Stimulated activated CD8-positive, alpha-beta memory T cell treated with anti-CD3 and anti-CD28 coated beads, Interleukin-12 subunit alpha, Interleukin-12 subunit beta, amount 100 ng/mL, for 4 hours (primary cell): ENCODE measurements at places on chromosomes 4 and X.
A peak's percentile ranks its signal among the peaks of the same experiment; 100 is the strongest.

- no peak for DNase-seq
These were observed 35.7 kb upstream of the SH3D19 start for GRCh38 chr4:151361126-151361525.

DNA sequence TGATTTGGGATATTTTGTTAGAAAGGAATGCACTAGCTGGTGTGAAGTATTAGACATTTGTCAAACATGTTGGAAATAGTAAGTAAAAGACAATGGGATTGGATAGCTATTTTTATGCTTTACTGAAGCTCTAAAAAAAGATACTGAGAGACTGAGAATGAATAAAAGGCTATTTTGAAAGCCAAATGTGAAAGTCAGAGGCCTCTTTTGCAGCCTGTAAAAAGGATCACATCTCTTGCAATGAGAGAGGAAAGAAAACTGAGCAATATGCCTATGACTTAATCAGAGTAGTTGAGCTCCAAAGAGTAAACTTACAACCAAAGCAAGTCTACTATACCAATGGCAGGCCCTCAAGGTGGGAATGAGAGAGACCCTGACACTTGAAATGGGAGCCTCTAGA lies 212.6 kb upstream of the LCORL start:
- no peak for DNase-seq

DNA sequence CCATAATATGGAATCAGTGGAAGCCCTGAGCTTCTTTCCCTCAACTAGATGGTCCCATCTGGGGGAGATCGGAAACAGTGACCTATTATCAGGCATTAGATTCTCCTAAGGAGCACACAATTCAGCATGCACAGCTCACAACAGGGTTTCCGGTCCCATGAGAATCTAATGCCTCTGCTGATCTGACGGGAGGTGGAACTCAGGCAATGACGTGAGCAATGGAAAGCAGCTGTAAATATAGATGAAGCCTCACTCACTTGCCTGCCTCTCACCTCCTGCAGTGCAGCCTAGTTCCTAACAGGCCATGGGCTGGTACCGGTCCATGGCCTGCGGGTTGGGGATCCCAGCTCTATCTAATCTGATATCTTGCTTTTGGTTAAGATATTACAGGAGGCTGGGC lies 88.9 kb downstream of the COX7B2 start:
- DNase-seq = no peak

- DNase-seq = no peak
These were observed 76.0 kb downstream of the ARAP2 start for GRCh38 chr4:36168127-36168878.

DNA sequence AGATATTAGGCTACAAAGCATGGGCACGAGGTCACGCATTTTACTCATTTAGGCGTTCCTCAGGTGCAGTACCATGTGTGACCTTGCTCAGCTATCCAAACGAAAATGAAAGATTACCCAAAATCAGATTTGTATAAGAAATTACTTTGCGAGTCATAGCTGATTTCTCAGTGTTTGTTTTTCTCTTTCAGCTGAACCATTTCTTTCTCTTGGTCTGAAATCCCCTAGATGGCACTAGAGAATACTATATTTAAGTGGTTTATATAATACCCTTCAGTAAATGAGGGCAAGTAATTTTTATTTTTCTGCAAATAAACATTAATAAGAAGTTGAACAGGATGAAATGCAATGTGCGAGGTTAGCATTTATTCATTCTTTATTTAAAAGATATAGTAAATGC lies 496.6 kb downstream of the STIM2 start:
- DNase-seq = no peak

DNA sequence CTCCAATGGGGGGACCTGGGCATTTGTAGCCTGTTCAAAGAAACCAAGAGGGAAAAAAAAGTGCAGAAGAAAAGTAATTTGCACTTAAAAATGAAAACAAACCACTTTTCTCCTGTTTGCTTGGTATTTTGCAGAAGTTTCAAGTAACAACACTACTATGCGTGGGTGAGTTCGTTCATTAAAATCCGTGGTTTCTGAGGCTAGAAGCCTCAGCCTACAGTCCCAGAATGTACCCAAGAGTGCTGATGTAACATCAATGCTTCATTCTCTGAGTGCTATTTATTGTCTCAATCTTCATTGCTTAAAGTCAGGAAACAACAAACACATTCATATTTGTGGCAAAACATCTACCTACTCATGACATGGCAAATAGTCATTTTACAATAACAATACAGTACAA lies 29.2 kb downstream of the LGI2 start:
- DNase-seq = no peak

- DNase-seq = no peak
These were observed 64.9 kb downstream of the MAOA start for GRCh38 chrX:43720961-43721360.

DNA sequence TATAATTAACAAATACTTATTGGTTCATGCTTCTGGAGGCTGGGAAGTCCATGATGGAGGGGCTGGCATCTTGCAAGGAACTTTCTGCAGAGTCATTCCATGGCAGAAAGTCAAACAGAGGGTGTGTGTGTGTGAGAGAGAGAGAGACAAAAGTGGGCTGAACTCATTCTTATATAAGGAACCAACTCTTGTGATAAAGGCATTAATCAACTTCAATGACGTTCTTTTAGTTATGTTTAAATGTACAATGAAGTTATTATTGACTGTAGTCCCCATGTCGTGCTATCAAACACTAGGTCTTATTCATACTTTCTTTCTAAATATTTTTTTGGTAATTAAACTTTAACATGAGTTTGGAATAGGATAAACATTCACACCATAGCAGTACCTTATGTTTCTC lies 1408.8 kb downstream of the STIM2 start:
- no peak for DNase-seq

- no peak for DNase-seq
These were observed 1615.3 kb downstream of the PCDH18 start for GRCh38 chr4:135917011-135917410.

GRCh38 chr4:14184265-14184664 lies 556.7 kb upstream of the BOD1L1 start:
- no peak for DNase-seq

- no peak for DNase-seq
These were observed 102.6 kb downstream of the FSTL5 start for GRCh38 chr4:162061214-162061613.

- DNase-seq = no peak
These were observed 5.4 kb downstream of the TSPAN5 start for GRCh38 chr4:98652996-98653395.

- no peak for DNase-seq
These were observed 151.7 kb upstream of the MAOA start for GRCh38 chrX:43504394-43504793.

DNA sequence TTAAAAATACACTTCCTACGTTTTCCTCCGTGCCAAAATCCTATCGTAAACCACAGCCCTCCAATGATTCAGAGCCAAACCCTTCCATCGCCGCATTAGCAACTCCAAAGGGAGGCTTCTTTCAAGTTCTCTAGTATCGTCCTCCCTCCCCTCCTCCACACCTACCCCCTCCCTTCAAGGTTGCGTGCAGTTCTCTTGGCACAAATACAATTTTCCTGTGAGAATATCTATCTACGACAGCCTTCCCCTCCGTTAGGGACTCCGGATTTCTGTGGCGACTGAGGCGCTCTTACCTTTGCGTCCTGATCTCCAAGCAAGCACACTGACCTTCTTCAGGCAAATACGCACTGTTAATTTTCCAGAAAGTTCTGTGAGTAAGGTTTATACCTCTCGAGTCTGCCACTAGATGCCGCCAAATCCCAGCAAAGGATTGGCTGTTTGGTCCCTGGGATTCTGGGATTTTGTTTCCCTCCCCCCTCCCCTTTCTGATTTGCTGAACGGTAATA lies 1.2 kb upstream of the MORF4L2 start:
- peak; percentile 8 for DNase-seq

GRCh38 chrX:151042842-151043241 lies 59.7 kb downstream of the HMGB3 start:
- DNase-seq = no peak

DNA sequence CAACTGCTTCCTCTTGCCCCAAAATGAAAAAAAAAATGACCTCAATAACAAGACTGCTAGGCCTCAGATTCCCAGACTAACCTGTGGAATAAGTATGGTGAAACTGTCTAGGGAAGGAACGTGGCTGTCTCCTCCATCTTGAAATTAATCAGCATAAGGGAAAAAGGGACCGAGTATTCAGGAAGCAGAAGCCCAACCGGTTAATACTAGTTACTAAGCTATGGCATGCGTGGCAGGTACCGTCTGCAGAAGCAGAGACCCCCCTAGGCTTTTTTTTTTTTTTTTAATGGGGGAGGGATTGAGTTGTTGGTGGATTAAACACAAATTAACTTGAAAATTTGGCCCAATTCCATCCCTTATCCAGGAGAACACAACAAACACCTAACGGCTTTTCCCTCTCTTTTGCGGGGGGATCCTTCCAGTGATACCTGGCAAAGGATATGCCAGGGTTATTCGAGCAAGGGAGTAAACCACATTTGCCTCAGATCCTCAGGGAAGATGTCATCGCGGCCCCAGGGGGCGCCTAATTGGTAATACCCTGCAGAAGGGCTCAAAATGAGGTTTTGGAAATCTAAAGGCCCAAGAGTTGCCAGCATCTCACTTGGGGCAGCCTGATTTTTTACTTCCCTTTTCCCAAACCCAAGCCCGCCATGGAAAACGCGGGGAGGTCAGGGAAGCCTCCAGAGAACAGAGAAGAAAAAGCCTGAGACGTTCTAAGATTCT lies 893 bp downstream of the RLIM start:
- DNase-seq = no peak

- no peak for DNase-seq
These were observed 57.0 kb downstream of the TRIML1 start for GRCh38 chr4:188196134-188196735.

GRCh38 chrX:106931831-106932491 lies 11.8 kb downstream of the CLDN2 start:
- DNase-seq = no peak

- no peak for DNase-seq
These were observed 87.7 kb upstream of the RAB40AL start for GRCh38 chrX:102849396-102849795.

GRCh38 chr4:86950831-86951525 lies 16.2 kb downstream of the AFF1 start:
- no peak for DNase-seq

GRCh38 chr4:15694431-15694830 lies 8.4 kb upstream of the BST1 start:
- no peak for DNase-seq

DNA sequence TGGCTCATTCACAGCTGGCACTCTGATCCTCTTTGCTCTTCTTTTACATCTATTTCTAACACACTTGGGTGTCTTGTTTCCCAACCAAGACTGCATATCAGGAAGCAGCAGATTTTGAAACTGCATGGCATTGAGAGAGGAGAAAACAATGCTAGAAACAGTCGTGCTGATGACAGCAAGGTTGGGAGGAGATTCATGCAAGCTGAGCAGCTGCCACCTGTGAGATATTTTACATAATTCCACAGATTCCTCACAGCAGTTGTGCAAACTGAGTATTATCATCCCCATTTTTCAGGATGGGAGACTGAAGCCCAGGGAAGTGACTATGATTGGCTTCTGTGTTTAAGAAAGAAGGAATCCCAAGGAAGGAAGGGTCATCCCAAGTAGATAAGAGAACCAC lies 105.0 kb downstream of the SLC2A9 start:
- no peak for DNase-seq

GRCh38 chr4:72902354-72902753 lies 167.2 kb downstream of the COX18 start:
- DNase-seq = no peak

DNA sequence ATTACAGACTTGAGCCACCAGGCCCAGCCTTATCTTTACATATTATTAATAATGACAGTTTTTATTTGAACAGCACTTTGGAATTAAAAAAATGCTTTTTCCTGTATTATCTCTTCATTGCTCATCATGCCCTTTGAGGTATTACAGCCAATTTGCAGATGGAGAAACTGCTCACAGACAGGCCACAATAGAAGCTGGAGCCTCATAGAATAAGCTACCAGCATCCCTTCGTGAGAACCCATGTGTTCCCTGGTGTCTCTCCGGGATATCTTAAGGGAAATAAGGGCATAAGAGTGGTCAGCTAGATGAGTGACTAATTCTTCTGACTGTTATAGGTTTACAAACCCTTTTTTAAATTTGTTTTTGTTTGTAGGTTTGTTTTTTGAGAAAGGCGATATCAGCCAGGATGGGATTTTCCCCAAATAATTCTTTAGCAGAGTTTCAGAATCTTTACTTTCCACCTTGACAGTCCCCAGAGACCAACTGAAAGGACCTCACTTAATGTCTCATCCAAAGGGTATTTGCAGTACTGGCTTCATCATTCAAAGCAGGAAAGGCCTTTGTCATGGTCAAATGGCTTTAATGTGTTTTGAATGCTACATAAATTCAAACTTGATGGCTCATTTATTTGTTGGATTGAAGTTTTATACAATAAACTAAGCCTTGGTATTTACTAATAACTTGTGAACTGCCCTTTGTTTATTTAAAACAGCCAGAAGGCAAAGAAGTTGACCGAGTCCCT lies 48.0 kb upstream of the SOD3 start:
- no peak for DNase-seq

- DNase-seq = no peak
These were observed 50.9 kb downstream of the PRKG2 start for GRCh38 chr4:81164126-81164525.

- no peak for DNase-seq
These were observed 82.6 kb downstream of the FAM53A start for GRCh38 chr4:1601533-1601835.

DNA sequence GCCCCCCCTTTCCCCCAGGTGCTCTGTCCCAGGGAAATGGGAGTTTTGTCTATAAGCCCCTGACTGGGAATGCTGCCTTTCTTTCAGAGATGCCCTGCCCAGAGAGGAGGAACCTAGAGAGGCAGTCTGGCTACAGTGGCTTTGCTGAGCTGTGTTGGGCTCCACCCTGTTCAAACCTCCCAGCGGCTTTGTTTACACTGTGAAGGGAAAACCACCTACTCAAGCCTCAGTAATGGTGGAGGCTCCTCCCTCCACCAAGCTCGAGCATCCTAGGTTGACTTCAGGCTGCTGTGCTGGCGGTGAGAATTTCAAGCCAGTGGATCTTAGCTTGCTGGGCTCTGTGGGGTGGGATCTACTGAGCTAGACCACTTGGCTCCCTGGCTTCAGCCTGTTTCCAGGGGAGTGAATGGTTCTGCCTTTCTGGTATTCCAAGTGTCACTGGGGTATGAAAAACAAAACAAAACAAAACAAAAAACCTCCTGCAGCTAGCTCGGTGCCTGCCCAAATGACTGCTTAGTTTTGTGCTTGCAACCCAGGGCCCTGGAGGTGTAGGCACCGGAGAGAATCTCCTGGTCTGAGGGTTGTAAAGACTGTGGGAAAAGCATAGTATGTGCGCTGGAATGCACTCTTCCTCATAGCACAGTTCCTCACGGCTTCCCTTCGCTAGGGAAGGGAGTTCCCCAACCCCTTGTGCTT lies 41.7 kb downstream of the ITM2A start:
- DNase-seq = no peak

GRCh38 chr4:142663828-142664227 lies 182.3 kb downstream of the INPP4B start:
- DNase-seq = no peak
